ENCODE measurements at places on chromosomes 12 and 14.

- DNase-seq = no peak
These were observed 37.9 kb downstream of the LRRK2 start for GRCh38 chr12:40262657-40263056.

DNA sequence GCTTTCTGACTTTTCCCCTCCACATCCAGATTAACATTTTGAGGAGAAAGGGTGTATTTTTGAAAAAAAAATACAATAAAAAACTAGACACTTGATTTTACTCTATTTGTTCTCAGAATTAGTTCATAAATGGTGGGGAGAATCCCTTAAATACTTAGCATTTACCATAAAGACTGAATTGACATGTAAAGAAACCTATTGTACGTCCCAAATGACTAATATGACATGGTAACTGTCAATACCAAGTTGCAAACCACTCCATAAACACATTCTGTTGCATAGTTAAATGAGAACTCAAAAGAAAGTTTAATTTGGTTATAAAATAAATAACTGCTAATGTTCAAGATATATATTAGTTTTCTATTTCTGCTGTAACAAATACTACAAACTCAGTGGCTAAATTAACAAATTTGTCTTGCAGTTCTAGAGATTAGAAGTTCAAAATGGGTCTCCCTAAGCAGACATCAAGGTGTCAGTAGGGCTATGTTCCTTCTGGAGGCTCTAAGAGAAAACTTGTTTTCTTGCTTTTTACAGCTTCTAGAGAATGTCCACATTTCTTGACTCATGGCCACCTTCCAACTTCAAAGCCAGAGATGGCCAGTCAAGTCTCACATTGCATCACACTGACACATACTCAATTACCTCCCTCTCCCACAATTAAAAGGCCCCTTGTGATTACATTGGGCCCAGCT, 16.0 kb downstream of the NELL2 start:
- DNase-seq = no peak

GRCh38 chr12:48629541-48629940, 52.5 kb downstream of the KANSL2 start:
- no peak for DNase-seq

- DNase-seq = no peak
These were observed 435.2 kb downstream of the ETNK1 start for GRCh38 chr12:23060161-23060560.

DNA sequence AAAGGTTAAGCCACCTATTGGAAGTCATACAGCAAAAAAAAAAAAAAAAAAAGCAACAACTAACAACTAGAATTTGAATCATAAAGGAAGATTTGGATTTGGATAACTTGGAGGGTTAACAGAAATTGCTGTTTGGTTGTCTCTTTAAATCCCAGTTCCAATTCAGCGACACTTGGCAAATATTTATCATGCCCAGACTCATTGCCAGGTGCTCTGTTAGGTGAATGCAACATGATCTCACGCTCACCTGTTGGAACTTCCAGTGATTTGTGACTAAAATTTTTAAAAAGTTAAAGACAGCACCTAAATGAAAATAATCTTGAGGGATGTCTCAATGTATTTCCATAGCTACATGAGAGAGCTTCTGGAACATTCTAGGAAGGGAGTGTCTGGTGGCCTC, 103.7 kb downstream of the TBX3 start:
- no peak for DNase-seq

GRCh38 chr12:48961331-48961730, 4.0 kb upstream of the ARF3 start:
- DNase-seq = no peak

DNA sequence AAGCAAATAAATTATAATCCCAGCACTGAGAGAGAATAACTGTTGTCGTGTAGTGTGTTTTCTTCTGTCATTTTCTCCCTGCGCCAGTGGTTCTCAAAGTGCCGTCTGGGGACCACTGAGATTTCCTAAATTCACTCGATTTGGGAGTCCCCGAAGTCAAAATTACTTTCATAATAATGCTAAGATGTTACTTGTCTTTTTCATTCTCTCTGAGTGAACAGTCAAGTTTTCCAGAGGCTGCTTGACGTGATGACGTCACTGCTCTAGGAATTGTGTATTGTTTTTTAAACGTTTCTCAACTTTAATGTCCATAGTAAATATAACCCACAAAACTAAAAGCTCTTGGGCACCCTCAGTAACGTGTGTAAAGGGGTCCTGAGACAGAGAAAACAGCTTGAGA, 796 bp upstream of the POP5 start:
- DNase-seq = no peak

DNA sequence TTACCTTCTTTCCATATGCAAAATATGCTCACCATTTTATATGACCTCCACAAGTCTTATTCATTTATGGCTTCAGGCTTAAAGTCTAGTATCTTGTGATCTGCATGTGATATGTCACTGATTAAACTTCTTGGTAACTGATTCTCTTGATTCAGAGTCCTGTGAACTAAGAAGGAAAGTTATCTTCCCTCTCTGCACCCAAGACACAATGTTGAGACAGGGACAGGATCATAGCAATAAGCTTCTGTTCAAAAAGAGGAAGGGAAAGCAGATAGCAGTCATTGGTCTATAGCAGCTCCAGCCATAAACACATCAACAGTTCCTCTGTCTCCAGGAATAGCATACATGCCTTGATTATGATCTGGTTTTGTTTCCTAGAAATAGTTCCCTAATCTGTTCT, 103.1 kb downstream of the UNC79 start:
- peak; percentile 40 for DNase-seq

DNA sequence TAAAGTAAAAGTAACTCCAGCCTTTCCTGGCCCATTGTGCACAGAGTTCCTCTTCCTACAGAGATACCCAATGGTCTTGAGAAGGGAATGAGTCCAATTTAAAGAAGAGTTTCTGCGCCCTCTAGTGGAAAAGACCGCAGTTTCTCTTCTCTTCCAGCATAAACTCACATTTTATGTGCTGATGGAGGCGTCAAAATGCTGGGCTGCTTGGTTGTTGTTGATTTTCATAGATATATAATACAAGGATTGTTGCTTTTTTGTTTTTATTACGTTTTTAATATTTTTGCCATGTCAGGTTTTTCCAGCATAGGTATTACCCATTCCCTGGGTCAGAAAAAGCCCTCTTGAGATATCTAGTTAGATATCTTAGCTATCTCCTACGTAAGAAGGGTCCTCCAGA, 356.9 kb upstream of the STXBP6 start:
- DNase-seq = peak; percentile 2

- DNase-seq = no peak
These were observed 142.7 kb downstream of the CEP128 start for GRCh38 chr14:80798878-80799277.

GRCh38 chr12:49100380-49100779, 5.8 kb upstream of the DHH start:
- DNase-seq = no peak

- no peak for DNase-seq
These were observed 233.6 kb upstream of the RMST start for GRCh38 chr12:97229004-97229403.

GRCh38 chr12:88945051-88945732, 364.9 kb upstream of the KITLG start:
- DNase-seq = no peak

DNA sequence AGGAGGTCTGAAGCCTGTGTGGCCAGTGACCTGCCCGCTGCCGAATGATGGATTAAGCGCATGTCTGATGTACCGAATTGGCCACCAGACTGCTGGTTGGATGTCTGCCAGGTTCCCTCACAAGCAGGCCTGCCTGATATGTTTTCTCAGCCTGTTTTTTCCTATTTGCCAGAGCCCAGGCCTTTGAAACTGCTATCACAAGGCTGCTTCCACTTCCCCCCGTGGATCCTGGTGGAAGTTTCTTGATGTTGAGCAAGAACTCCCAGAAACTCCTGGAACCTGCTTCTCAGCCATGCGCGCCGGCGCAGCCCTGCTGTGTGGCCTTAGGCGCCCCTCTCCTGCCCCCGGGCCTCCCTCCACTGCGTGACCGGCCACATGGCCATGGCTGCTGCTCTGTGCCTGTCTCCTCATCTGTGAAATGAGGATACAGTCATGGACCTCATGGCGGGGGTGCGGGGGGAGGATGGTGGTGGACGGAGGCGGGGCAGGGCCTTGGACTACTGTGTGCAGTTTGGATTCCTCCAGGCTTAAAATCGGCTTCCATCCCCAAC, 56.6 kb downstream of the CALM1 start:
- DNase-seq = no peak
